ENCODE measurements at places on chromosomes 12 and 14.

GRCh38 chr12:54009171-54010052, 627 bp downstream of the HOXC8 start:
- DNase-seq: no peak

DNA sequence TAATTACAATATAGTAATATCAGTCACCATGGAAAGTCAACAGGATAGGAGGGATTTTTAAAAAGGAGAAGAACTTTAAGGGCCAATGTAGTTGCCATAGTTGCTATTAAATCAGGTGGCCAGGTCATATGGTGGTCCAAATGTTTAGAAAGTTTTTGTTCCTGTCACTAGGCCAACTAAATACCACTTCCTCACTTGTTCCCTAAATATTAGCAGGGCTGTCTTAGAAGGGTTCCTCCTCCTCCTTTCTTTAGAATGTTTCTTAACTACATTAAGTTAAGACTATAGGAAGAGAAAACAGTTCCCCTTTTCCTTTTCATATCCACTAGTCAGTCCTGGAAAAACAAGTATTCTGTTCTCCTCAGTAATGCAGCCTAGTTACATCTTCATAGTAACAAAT, 50.3 kb downstream of the MON2 start:
- no peak for DNase-seq

DNA sequence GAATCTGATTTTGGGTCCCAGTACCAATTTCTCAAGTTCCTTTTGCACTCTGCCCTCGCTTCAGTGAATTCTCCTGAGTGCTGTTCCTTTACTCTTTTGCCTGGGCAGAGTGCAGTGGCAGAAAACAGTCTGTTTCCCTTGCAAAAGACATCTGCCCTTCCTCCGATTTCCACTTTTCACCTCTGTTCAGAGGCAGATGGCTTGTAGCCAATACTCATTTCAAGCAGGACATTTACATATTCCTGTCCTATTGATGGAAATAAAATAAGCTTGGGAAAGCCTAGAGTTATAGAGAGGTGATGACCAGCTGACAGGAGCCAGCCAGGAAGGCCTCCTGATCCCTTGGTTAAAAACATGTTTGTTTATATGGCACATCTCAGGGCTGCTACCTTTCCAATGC, 111.0 kb downstream of the SLC8A3 start:
- no peak for DNase-seq

DNA sequence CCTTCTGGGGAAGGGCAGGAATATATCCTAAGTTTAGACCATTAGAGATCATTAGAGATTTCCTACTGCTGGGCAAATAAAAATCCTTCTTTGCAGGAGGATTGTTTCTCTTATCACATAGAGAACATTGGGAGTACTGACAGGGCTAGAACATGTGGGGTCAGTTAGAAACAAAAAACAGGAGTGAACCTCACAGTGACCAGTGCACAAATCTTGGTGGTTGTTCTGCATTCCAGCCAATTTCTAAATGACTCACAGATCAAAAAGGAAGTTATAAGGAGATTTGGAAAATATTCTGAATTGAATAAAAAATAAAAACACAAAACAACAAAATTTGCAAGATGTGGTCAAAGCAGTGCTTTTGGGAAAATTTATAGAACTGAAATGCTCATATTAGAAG, 118.8 kb downstream of the LLPH start:
- DNase-seq: no peak

DNA sequence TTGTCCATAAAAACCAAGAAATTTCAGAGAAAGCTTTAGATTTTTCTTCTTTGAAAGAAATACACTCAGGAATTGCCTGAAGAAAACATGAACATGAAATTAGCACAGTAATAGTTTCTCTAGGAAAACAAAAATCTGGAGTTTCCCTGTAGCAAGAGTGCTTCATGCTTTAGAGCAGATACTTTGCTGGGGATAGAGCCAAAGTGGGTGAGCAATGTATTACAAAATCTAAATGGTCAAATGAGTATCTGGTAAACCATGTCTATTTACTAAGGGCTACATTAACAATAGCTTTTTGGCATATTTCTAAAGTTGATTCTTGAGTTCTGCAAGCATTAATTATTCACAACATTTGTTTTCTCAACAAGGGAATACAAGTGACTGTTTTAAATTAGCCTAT, 26.2 kb downstream of the AVPR1A start:
- no peak for DNase-seq

DNA sequence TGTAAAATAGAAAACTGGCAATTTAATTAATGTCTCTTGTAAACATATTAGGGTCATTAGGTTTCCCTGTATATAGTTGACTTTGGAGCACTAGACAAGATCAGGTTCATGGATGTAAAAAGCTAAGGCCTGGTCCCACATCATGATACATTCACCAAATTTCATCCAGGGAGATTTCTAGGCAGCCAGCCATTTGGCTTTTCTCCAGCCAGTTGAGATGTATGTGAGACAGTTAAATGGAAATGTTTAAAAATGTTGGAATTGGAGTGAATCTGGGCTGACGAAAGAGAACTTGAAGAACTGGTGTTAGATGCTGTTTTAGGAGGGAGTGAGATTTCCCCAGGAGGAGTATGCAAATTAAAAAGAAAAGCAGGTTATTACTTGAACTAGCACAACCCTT, 41.8 kb upstream of the CLEC14A start:
- no peak for DNase-seq

DNA sequence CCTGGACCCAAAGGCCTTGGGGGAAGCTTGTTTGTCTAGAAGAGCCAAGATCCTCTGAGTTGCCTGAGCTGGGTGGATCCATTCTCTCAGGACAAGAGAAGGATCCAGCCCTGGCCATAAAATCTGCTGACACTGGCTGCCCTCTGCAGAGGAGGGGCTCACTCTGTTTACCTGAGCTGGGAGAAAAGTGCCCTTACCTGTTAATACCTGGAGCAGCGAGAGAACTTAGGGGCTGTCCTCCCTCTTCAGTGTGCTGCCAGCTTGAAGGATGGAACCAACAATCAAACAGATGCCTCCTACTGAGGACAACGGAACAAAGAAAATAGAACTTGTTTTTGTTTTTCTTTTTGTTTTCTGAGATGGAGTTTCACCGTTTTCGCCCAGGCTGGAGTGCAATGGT, 7.3 kb upstream of the KRT7 start:
- DNase-seq: no peak

GRCh38 chr12:30622509-30622908, 73.2 kb downstream of the IPO8 start:
- DNase-seq: no peak

- no peak for DNase-seq
Observed at GRCh38 chr14:99986396-99986795, 78.8 kb upstream of the EVL start.

DNA sequence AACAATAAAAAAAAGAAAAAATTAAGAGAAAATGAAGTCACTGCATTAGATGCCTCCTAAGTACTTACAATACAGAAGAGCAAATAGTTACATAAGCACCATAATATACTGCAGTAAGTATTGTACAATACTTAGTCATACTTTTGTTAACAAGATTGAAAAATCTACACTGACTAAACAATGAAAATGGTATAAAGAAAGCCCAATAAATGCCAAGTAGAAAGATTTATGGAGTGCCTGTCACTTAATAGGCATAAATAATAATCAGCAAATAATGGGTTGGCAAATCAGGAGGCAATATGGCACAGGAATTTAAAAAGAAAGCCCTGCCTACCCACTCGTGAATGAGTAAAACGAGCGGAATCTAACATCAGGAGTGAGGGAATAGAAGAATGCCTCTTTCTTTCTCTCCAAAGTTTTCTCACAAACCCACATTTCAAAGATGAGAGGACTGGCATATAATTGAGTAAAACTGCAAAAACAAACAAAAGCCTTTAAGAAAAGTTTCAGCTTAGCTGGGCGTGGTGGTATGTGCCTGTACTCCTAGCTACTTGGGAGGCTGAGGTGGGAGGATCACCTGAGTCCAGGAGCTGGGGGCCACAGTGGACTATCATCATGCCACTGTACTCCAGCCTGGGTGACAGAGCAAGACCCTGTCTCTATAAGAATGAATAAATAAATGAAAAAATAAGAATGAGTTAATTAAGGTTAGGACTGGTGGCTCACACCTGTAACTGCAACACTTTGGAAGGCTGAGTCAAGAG, 36.1 kb downstream of the CRY1 start:
- no peak for DNase-seq

Data from NCI-H2081 (cell line).